Activated CD4-positive, alpha-beta T cell treated with anti-CD3 and anti-CD28 coated beads, Interleukin-2, amount 50 U/mL, for 16 hours (primary cell): ENCODE measurements at places on chromosomes 5 and 9.
A peak's percentile ranks its signal among the peaks of the same experiment; 100 is the strongest.

- no peak for DNase-seq
These were observed 21.8 kb downstream of the KCNIP1 start for GRCh38 chr5:170525470-170526211.

GRCh38 chr5:41863871-41864486 is 6.2 kb downstream of the OXCT1 start:
- DNase-seq = no peak

- no peak for DNase-seq
These were observed 12.4 kb upstream of the ASS1 start for GRCh38 chr9:130432362-130432761.

DNA sequence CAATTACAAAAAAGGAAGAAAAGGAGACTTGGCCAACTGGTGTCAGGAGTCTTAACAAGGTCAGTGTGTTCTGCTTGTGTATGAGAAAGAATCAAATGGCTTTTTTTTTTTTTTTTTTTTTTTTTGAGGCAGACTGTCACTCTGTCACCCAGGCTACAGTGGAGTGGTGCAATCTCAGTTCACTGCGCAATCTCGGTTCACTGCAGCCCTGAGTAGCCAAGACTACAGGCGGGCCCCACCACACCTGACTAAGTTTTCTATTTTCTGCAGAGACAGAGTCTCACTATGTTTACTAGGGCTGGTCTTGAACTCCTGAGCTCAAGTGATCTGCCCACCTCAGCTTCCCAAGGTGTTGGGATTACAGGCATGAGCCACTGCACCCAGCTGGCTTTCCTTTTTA is 3.1 kb upstream of the IL7R start:
- DNase-seq = peak; percentile 84

DNA sequence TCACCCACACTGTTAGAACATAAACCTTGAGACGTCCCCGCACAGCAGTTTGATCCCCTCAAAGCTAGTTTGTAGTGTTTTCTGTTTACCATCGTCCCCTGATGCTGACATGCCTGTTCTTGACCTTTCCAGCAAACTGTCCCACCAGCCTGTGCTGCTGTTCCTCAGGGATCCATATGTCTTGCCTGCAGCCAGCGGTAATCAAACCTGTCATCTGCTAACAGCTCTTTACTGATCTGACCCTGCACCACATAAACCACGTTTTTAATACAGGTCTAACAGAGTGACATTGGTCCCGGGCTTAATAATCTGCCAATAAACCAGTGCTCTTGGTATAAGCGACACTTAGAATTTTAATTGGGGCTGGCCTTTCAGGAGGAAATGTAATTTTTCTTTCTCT is 34.7 kb downstream of the PPIC start:
- DNase-seq = no peak

DNA sequence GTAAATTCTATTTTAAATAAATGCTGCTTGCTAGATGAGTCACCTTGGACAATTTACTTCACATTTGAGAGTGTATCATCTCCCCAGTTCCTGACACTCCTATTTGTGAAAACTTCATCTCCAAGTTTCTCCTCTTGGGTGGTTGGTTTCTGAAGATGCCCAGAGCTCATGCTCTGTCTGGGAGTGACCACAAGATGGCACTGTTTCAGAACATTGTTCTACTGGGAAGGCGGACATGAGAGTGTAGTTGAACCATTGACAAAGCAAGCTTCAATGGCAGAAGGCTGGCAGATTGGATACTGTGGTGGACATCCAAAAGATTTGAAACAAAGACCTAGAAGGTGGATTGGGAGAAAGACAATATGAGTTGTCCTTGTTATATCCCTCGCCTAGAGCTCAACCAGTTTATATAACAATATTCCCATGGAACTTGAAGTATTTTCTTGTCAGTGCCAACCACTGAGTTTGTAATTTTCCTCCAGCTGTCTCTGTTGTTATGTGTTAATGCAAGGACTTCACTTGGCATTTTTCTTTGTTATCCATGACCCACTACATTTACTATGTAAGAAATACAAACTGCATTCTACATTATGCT is 234.3 kb upstream of the ANKH start:
- peak; percentile 48 for DNase-seq
